ENCODE measurements at places on chromosomes 11 and 22. TPM values are rescaled to one million over a fixed set of nuclear protein-coding genes. Genes with fewer than 3 reads are reported as not detected.

Gene MMP7
- total RNA-seq = not detected

Gene VSIG10L2
- total RNA-seq = not detected

Gene PLAAT5
- total RNA-seq = not detected

Gene VSTM5
- not detected for total RNA-seq

Gene CYB5R2
- total RNA-seq = 20.2 TPM

Gene MMP12
- total RNA-seq = 0.12 TPM

Gene TRIM48
- total RNA-seq = not detected

Gene NNMT
- total RNA-seq = 715 TPM

Gene GSTT2B
- total RNA-seq = 23.8 TPM

Gene MRTFA
- total RNA-seq = 30.7 TPM

Gene HOATZ
- not detected for total RNA-seq

Gene CD3G
- not detected for total RNA-seq

Gene KCNE3
- total RNA-seq = 2.9 TPM

DNA sequence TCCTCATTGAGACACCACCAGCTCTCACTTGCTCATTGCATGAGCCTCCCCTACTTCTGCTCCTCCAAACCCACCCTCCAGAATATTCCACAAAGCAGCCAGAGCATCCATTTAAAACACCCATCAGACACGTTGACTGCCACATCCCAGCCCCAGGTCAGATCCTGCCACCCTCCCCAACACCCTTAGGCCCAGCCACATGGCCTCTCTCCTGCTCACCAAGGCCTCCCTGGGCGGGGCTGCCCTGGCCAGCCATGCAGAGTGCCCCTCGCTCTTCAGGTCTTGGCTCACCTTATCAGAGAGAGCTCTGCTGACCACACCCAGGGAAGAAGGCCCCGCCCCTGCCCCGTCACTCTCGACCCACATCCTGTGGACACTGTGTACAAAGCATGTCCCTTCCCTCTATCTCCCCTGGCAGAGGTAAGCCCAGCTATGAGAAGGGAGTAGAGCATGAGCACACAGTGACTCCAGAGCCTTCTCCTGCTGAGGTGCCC lies 106.8 kb downstream of the MICAL3 start:
- no peak for DNase-seq

GRCh38 chr11:67020949-67021348 lies 2.0 kb upstream of the SYT12 start:
- no peak for DNase-seq

DNA sequence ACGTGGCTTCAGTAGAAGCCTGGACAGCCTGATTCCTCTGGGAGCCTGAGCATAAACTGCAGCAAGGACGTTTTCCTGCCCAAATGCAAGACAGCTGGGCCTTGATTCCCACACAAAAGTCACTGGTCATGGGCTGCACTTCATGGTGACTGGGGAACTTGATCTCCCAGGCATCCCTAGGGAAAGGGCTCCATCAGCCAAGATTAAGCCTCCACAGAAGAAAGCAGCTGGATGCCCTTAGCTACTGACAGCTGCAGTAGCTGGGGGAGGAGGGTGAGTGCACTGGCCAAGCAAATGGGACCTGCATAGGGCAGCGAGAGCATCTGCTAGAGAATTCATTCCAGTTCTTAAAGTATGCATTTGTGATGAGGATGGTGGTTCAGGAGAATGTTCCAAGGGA lies 267.4 kb upstream of the ISX start:
- no peak for DNase-seq

GRCh38 chr11:122210367-122210997 lies 94.5 kb upstream of the BLID start:
- no peak for DNase-seq

DNA sequence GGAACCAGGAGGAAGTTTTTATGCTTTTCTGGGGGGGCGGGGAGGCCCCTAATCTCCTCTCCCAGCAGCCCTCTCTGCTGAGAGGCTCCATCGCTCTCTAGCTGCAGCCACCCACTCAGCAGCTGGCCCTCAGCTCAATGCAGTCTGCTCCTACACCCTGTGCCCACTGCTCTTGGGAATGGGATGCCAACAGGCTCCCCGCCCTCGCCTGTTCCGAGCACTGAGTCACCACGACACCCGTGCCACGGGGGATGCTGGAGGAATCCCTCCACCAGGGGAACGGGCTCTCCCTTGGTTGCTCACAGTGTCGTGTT lies 23.5 kb upstream of the SUSD2 start:
- peak; percentile 22 for DNase-seq

DNA sequence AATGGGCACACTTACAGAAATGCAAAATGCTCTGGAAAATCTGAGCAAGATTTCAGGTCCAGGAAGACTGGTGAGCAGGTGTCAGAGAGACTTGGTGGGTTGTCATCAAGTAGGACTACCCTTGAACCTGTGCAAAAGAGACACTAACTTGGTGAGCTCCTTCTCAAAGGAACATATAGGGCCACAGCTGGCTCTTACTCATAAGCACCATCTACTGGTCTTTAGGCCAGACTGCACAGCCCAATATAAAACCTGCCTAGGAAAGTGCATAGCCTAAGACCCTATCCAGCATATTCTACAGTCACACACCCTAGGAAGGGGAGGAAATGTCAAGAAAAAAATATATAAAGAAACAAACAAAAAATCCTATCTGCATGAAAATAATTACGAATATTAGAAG lies 18.2 kb upstream of the OR10W1 start:
- no peak for DNase-seq

DNA sequence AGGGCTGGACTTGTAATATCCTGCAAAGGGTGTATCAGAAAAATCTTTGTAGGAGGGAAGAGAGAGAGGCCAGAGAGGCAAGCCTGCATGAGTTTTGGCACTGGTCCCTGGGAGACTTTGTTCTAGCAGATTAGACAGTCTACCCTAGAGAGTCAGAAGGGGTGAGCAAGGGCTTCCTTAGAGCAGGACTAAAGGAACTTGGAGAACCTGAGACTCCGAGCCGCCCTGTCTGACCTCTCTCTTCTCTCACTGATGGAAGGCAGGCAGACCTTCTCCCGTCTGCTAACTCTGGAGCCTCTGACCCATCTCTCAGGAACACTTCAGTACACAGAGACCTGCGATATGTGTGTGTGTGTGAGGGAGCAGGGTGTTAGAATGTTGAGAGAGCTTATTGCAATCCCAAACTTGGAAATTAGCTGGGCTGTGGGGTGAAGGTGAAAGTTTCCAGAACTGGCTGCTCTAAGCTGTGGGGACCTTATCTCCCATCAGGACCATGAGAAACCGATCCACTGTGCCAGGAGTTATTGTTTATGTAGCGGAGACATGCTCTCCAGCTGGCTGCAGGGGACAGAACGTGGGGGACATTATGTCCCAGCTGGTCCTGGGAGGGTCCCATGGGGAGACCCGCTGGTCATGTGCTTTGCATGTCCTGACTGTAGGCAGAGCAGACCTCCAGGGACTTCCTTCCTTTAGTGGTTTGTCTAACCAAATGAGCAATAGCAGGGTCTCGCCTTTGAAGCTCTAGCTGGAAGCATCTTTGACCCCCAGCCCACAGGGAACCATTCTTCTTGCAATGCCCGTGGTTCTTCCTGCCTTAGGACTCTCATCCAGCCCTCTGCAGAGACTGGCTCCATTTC lies 51.1 kb downstream of the TIMP3 start:
- DNase-seq = no peak

DNA sequence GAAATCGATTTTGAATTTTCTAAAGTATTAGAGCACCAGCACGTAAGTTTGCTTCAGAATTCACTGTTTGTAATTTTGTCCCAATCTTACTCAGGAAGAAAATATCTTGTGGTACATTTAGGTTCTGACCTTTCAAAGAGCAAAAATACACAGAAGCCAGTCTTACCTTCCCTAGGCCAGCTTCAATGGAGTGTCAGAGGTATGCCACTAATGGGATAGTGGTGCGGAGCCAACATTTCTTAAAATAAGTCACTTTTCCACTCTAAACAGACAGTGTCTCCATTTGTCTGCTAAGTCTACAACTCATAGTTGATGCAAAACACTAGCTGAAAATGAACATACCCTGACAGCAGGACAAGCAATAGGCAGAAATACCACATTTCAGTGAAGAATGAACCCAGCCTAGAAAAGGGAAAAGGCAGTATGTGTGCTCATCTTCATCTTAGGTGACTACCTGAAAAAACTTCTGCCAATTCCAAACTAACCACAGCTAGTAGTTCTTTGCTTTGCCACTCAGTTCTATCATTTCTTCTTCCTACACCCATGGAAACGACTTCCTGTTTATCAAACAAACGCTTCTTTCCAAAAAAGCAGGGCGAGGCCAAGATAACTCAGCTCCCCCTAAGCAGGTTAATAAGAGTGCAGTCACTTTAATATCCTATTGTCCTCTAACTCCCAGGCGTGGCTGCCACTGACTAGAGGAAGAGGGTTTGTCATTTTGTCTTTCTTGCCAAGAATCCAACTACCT lies 94.0 kb upstream of the APOA1 start:
- peak; percentile 33 for DNase-seq

GRCh38 chr22:48757581-48757980 lies 1070.1 kb downstream of the BRD1 start:
- no peak for DNase-seq

DNA sequence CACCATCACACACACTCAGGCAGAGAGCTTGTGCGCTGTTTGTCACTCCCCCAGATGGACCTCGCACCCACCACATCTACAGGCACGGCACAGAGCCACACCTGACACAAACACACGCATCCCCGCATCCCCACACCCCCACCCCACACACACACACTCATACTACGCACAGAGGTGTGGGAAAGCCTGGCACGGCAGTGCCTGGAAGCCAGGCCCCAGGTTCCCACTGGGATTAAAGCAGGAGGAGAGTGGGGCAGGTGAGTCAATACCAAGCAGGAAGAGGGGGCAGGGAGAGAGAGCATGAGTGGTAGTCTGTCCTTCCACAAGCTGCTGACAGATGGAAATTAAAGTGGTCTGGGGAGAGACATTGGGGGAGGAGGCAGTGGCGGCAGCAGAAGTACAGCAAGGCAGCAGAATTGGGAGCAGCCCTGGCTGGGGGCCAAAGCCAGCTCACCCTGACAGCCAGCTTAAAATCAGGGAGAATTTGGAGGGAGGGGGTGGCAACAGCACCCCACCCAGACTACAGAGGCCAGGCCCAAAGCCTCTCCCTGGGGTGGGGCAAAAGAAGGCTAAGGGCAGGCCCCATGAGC lies 20.7 kb downstream of the TNKS1BP1 start:
- no peak for DNase-seq

DNA sequence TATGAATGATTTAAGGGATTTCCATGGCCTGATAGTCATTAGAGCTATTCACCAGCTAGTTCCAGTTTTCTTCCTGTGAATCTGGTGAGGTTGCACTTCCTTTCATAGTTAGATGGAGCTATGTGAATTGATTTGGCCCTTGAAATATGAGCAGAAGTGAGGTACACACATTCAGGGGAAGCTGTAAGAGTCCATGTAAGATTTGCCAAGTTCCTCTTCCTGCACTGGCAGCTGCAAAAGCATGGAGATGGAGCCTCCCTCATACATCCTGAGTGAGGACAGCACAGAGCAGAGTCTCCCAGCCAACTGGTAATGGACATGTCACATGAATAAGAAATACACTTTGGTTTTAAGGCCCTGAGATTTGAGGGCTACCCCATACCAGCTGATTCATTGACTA lies 111.7 kb downstream of the CD44 start:
- no peak for DNase-seq

DNA sequence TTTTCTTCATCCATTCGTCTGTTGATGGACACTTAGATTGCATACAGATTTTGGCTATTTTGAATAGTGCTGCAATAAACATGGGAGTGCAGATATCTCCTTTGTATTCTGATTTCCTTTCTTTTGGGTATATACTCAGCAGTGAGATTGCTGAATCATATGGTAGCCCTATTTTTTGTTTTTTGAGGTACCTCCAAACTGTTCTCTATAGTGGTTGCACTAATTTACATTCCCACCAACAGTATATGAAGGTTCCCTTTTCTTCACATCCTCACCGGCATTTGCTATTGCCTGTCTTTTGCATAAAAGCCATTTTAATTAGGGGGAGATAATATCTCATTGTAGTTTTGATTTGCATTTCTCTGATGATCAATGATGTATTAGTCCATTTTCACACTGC lies 96.1 kb downstream of the PRR5L start:
- DNase-seq = no peak

DNA sequence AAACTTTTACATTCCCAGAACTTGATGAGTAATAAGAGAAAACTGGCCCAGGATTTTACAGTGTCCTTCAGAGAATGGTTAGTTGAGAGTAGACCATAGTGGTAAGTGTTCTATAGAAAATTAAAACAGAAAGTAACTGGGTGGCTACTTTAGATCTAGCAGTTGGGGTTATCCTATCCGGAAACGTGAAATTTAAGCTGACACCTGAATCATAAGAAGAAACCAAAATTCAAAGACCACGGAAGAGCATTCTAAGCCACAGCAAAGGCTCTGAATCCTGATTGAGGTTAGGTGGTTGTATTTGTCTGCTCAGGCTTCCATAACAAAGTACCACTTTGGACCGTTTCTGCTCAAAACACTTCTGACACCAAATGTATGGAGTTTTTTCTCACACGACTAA lies 34.0 kb downstream of the TTC17 start:
- no peak for DNase-seq

GRCh38 chr11:61082062-61082870 lies 20.0 kb upstream of the CD5 start:
- DNase-seq = peak; percentile 55

- DNase-seq = no peak
These were observed 24.2 kb upstream of the PPARA start for GRCh38 chr22:46125816-46126765.

GRCh38 chr11:114340311-114341131 lies 44.3 kb downstream of the NNMT start:
- peak; percentile 26 for DNase-seq

DNA sequence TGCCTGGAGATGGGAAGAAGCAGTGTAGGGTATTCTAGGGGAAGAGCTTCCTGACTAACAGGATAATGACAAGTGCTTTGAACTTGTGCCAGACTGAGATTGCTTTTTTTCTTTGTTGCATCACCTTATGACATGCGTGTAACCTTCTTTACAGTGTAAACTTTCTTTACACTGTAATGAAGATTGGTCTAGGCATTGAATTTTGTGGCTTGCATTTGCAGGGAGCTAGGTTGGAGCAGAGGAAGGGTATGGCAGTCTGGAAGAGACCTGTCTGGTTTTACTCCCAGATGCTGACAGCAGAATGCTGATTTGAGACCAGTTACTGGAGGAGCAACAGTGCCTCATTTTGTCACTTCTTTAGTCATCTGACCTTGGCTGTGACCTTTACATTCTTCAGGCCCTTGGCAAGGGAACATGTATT lies 5.6 kb downstream of the DDB2 start:
- DNase-seq = no peak

- no peak for DNase-seq
These were observed 143.5 kb upstream of the B3GAT1 start for GRCh38 chr11:134555510-134555909.

Measured in MG63 (cell line).